ENCODE measurements at places on chromosomes 3 and 15.

- no peak for DNase-seq
Measured at GRCh38 chr3:12249519-12249918, 39.4 kb upstream of the PPARG start.

DNA sequence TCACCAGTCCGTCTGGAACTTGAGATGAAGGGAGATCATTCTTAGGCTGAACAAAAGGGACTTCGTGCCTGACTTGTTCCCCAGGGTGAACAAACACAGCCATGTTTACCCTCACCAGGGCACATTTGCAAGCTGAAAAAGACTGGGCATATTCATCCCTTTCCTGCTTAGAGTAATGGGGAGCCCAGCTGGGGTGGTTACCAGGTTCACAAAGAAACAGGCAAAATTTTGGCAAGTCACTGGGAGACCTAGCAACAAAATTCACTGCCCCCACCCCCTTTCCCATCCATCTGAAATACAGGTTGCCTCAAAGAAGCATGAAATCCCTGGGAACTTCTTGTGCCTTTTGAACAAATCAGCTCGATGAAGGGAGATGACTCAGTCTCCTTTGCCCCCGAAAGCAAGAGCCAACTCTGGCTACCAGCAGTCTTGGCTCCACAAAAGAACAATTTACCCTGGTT is 775.0 kb downstream of the SQOR start:
- DNase-seq, result no peak

GRCh38 chr3:76643623-76644304 is 396.1 kb upstream of the ROBO2 start:
- peak; percentile 34 for DNase-seq

DNA sequence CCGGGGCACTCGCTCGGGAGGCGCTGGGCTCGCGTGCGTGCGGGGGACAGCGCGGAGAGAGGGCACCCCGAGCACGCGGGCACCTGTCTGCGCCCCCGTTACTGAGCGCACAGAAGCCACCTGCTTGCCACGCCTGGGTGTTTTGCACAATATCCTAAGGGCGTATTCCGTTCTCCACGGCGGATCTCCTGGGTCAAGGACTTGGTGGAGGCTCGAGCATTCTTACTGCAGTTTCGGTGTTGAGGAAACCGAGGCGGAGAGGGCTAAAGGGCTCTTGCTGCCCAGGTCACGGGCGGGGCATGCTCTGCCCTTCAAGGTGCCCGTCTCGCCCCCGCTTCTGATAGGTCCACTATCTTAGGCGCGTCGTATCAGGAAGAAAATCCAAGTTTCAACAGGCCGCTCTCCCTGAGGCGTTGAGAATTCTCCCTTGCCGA is 526 bp downstream of the GPD1L start:
- no peak for DNase-seq

DNA sequence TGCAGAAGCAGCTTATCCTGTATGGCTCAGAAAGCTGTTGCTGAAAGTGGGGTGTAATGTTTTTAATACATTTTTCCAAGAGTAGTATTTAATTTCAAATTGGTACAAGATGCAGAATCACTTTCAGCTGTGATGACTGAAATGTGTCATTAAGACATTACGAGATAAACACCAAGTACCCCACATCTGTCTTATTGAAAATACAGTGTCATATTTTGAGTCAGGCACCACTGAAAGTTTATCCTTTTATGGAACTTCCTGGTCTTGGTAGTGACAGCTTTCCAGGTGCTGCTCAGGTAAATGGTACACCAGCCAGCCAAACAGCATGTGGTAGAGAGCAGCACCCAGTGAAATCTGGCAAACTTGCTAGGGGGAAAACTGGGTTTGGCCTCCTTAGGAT is 16.9 kb downstream of the ASTE1 start:
- no peak for DNase-seq

DNA sequence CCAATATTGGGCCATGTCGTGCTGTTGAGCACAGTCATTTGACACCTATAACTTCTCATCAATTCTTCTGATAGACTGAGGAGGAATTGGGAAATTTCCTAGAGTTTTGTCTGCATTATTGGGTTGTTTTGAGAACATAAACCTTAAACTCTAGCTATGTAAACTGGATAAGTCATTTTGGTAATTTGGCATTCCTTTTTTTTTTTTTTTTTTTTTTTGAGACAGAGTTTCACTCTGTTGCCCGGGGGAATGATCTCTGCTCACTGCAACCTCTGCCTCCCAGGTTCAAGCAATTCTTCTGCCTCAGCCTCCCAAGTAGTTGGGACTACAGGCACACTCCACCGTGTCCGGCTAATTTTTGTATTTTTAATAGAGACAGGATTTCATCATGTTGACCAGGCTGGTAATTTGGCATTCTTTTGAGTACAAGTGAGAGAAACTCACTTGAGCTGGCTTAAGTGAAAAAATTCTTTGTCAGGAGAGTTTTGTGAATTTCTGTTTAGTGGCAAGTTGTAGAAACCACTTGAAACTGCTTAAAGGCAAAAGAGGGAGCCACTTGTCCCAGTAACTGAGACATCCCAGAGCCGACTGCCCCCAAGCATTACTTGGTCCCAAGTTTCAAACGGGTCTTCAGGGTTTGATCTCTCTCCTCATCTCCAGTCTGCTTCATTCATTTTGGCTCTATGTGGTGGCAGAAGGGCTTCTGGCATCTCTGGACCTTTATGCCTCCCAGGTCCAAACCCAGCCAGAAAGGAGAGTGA is 34.9 kb downstream of the FLNB start:
- no peak for DNase-seq

- no peak for DNase-seq
Measured at GRCh38 chr3:160781402-160781801, 25.4 kb downstream of the PPM1L start.

- DNase-seq, result no peak
Measured at GRCh38 chr15:93415576-93415975, 326.6 kb upstream of the RGMA start.

- DNase-seq, result no peak
Measured at GRCh38 chr15:88256279-88257230, at the start of gene NTRK3. TSS of gene NTRK3 (minus strand) at chr15:88256739. CDS start at chr15:88256153, 586 bp downstream.

- DNase-seq, result no peak
Measured at GRCh38 chr3:8966820-8967348, 3.6 kb upstream of the RAD18 start.

- no peak for DNase-seq
Measured at GRCh38 chr3:29520764-29521163, 239.9 kb downstream of the RBMS3 start.

DNA sequence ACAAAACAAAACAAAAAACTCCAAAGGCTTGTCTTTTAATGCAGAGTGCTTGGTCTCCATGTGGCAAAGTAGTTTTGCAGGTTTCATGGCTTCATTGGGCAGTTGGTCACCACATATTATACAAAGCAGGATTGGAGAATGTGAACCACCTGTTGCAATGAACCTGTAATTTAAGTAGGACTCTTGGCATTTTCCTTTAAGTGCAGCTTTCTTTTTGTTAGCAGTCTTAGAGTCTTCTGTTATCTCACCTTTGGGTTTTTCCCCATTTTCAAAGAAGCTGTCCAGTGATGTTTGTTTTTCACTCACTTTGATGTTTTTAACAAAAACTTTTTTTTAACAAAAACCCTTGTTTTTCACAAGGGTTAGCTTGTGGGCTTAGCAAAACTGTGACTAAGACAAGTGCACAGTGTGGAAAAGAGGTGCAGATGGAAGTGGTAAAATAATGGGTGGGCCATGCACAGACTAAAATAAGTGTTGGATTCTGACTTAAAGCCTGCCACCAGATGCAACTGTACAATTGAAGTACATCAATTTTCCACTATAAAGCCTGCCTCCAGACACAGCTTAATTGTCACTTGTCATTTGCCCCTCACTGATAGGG is 2.9 kb upstream of the PLSCR1 start:
- DNase-seq, result no peak

DNA sequence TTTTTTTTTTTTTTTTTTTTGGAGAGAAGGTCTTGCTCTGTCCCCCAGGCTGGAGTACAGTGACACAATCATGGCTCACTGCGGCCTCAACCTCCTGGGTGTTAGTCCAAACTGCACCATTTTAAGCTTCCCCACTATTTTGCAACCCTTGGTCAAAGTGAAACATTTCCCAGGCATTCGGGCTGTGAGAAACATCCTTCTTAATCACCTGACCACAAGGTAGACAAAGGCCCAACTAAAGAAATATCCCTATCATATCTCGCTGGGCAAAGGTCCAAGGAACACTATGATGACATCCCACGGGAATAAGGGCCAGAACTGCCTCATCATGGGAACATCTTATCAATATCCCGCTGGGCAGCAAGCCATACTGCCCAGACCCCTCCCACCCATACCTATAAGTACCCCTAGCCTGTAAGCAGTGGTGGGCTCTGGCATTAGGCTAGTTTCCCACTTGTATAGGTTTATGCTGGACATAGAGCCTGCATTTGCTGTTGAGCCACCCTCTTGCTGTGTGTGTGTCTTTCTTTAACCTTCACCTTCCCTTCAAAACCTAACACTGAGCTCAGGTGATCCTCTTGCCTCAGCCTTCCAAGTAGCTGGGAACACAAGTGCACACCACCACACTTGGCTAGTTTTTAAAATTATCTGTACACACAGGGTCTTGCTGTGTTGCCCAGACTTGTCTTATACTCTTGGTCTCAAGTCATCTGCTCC is 95.2 kb downstream of the SEMA5B start:
- no peak for DNase-seq

DNA sequence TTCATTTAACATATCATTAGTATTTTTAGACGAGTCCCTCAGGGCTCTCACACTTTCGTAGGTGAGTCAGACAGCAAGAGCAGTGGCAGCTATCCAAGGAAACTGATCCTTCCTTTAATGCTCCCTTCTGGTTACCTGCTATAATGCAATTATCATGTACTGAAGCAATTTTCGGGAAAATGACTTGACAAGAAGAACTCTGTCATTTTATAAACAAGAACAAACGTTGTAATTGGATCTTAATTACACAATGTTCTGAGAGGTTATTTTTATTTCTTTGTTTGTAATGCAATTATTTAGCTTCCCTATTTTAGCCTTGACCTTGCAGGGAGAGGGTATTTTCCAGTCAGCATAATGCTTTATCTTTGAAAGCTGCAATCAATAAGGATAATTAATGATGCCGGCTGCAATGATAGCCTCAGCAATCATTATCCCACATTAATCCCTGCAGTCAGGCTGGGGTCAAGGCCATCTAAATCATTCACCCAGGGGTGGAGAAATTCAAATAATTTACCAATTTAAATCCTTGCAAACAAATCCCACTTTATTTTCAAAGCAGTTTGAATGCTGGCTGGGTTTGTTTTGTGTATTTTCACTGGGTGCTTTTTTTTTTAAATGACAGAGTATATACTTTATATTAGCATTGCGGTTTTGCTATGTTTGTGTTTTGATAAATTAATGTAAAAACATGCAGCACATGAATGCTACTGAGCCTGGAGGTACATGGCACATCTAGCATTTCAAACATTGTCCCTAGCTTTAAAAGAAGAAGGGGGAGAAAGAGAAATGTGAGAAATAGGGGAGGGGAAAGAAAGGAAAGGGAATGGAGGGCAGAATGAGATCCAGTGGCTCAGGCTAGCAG is 249.9 kb downstream of the SHOX2 start:
- peak; percentile 90 for DNase-seq

DNA sequence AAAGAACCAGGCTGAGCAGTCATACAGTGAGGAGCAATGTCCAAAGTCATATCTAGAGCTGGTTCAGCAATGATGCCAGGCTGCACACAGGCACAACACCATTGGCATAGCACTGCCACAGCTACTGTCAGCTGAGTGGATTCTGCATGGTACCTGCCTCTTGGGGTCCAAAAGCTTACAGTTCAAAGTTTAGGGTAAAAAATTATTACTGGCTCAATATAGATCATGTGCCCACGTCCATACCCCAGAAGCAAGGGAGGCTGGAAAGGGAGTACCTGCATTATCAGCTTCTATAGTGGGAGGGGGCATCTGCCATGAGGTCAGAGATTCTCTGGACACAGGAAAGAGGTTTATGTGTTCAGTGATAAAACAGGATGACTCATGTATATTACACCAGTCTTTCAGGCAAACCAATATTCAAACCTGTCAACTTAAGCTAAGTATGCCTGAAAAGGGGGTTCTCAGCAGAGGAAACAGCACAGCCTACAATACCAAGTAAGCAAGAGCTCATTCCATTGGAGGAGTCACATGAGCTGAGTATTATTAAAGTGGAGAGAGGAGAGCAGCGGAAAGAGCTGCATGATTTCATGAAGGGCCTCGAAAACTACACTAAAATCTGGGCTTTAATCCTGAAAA is 99.0 kb downstream of the ANO10 start:
- no peak for DNase-seq

DNA sequence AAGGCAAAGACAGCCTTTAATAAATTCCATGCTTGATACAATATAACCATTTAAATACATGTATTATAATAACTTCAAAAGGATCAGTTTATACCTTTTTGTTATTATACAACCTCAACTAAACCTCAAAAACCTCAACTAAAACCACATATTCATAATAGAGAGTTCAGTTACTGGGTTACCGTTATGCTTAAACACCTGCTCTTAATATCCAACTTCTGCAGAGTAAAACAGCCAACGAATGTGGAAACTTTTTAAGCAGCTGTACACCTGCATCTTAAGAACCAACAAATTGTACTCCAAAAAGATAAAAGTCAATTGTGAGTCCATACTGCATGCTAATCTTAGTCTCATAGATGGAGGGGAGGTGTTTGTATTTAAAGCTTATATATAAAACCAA is 53.5 kb downstream of the TFDP2 start:
- DNase-seq, result no peak

DNA sequence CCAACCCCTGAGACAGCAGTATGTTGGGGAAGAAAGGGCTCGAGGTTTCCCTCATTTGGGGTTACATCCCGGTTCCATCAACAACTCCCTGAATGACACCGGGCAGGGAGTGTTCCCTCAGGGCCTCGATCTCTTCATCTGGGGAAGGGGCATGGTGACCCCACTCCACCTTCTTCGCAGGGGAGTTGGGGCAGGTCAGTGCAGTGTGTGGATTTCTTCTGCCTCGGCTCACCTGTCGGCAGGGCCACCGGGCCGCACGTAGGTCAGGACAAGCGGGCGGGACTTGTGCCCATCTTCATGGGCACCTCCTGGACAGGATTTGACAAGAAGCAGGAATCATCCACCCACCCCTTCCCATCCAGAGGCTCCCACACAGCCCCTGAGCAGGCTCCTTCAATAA is 17.4 kb downstream of the GRIP2 start:
- DNase-seq, result no peak

GRCh38 chr3:152253514-152253913 is 15.2 kb upstream of the MBNL1 start:
- DNase-seq, result no peak

DNA sequence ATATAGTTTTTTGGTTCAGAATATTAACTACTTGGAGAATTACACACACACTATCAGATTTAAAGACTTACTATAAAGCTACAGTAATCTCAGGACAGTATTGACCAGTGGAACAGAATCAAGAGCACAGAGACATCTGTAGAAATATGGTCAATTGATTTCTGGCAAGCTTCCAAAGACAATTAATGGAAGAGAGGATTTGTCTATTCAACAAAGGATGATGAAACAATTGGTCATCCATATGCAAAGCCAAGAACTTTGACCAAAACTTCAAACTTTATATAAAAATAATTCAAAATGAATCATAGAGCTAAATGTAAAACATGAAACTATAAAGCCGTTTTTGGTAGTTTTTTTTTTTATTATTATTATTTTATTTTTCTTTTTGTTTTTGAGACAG is 29.8 kb upstream of the MB21D2 start:
- no peak for DNase-seq

GRCh38 chr3:169327546-169328356 is 335.8 kb downstream of the MECOM start:
- DNase-seq, result no peak

- DNase-seq, result no peak
Measured at GRCh38 chr15:28147801-28148200, 48.7 kb upstream of the OCA2 start.
